Right kidney (tissue), 9 donors: ENCODE measurements at places on chromosomes 3 and 15.

- DNase-seq: no peak
Observed at GRCh38 chr3:120854908-120855526, 53.0 kb upstream of the STXBP5L start.

DNA sequence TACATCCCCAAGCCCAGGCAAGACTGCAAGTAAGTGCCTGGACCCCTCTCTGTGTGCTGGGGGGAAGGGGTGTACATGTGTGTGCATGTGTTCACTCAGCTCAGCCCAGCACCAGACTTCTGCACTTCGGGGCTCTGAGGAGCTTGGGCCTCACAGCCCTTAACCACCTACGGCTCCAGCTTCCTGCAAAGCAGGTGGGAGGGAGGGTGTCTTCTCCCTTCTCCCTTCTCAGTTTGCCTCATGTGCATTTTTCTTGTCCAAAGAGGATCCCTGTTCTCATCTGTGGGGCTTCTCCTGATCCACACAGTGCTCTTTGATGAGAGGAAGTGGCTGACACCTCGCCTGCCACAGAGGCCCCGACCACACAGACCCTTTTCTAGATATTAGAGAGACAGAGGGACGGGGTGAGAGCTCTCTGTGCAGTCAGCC, 69.3 kb downstream of the MESD start:
- DNase-seq: no peak

- no peak for DNase-seq
Observed at GRCh38 chr15:57502116-57502515, 89.6 kb upstream of the MYZAP start.

- DNase-seq: no peak
Observed at GRCh38 chr15:85125056-85125661, 143.5 kb downstream of the PDE8A start.

- no peak for DNase-seq
Observed at GRCh38 chr3:138950701-138951100, 3.7 kb downstream of the FOXL2NB start.

DNA sequence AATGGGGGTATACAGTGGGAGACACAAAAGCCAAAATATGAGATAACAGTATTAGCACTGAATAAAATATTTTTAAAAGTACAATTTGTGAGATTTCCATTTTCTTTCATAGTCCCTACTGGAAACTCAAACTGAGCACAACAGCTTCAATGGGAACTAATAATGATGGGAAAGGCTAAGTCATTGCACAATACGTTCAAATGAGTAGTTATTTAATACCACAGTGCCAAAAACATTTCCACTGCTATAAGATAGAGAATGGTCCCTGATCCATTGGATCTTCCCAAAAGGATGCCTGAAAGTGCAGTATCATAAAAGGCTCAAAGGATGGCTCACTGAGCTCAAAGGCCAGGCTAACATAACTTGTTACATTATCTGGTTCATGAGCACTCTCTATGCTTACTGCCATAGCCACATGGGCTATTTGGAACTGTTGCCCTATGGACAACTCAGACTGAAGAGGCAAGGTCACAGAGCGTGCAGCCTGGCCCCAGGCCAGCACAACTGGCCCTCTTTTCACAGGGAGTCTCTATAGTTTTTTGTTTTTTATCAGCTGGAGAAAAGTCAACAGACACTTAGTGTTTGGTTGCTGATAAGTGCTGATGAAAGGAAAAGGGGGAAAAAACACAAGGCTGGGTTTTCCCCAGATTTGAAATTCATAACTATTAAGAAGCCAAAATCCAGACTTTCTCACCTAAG, 54.1 kb upstream of the PPIB start:
- no peak for DNase-seq

- no peak for DNase-seq
Observed at GRCh38 chr3:192207651-192208050, 519.7 kb downstream of the FGF12 start.

- no peak for DNase-seq
Observed at GRCh38 chr15:29311696-29312095, 42.1 kb upstream of the NSMCE3 start.

- DNase-seq: no peak
Observed at GRCh38 chr3:101884776-101885175, 35.5 kb downstream of the NFKBIZ start.

GRCh38 chr15:26598704-26599103, 174.2 kb downstream of the GABRB3 start:
- no peak for DNase-seq

DNA sequence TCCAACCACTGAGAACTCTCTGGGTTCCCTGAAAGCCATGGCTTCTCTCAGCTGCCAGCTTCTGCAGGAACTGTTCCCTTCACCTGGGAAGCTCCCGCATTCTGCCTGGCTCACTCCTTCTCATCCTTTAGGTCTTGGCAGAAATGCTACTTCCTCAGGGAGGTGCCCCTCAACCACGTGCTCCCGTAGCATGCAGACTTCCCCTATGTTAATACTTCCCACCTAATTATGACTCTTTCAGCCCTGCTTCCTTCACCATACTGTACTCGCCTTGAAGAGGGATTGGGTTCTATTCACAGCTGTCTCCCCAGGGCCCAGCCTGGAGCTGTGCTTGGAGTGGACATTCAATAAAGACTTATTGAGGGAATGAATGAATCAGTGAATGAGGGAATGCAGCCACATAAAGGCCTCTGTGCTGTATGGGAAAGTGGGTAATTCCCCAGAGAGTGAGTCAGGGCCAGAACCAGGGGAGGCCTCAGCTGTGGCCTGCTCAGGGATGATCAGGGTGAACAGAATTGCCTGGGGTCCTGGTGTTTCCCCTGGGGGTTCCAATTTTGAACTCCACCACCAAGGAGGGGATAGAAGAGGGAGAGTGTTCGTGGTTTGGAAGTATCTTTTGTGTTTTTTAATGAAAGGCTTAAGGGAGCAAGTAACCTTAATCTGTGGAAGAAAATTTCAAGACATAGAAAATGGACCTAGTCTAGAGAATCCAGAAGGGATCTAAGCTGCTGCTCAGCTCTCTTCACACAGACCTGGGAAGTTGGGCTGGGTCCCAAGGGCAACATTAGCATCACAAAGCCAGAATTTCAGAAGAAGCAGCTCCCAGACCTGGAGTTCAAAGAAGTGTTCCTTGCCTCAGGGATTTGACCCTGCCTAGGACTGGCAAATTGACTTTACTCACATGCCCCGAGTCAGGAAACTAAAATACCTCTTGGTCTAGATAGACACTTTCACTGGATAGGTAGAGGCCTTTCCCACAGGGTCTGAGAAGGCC, 14.6 kb upstream of the FAM107A start:
- DNase-seq: no peak

DNA sequence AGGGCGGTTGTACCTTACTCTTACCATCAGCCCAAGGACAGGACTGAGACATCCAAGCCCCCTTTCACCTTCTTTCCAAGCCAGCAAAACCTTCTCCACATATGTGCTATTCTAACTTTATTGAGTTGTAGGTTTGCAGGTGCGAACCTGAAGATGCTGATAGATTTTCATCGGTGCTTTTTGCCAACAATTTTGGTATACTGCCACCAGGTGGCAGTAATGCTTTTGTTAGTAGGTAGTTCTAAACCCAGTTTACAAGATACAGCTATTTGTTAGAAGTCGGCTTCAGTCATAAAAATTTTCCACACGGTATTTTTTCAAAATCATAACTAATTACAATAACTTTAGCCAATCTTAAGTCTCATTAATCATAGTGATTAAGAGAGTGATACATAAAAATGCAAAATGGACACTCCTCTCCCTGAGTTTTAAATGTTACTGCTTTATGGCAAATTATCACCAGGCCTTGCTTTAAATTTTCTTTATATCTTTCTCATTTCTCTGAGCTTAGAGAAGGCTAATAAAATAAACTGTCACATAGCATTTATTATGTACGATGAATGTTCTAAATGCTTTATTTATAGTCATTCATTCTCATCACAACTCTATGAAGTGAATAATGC, 636 bp downstream of the TBC1D21 start:
- DNase-seq: no peak

- DNase-seq: no peak
Observed at GRCh38 chr3:143821862-143822261, 26.4 kb downstream of the SLC9A9 start.

DNA sequence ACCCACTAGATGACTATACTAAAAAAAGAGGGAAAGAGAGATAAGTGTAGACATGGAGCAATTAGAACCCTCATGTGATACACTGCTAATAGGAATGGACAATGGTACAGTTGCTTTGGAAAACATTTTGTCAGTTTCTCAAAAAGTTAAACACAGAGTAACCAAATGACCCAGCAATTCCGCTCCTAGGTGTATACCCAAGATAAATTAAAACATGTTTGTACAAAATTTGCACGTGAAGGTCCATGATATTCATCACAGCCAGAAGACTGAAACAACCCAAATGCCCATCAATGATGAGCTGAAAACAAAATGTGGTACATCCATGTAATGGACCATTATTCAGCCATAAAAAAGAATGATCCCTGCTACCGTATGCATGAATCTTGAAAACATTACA, 11.8 kb downstream of the MESP2 start:
- no peak for DNase-seq
